Osteocyte (in vitro differentiated cells): ENCODE measurements at places on chromosomes 11 and 22. TPM values are rescaled to one million over a fixed set of nuclear protein-coding genes. Genes with fewer than 3 reads are reported as not detected.
A peak's percentile ranks its signal among the peaks of the same experiment; 100 is the strongest.

- no peak overlapping the region for H3K4me3 ChIP-seq
- no peak overlapping the region for H3K27ac ChIP-seq
- no peaks in the 10 kb centered on the region for H3K27me3 ChIP-seq
- DNase-seq, result no peak
- H3K4me1 ChIP-seq, result no peaks in the 10 kb centered on the region
Measured at GRCh38 chr11:105432241-105432995, 177.5 kb upstream of the GRIA4 start.

Gene BTG4
- total RNA-seq, result not detected in 2 replicates

Gene OR4D5
- total RNA-seq, result not detected in 2 replicates

DNA sequence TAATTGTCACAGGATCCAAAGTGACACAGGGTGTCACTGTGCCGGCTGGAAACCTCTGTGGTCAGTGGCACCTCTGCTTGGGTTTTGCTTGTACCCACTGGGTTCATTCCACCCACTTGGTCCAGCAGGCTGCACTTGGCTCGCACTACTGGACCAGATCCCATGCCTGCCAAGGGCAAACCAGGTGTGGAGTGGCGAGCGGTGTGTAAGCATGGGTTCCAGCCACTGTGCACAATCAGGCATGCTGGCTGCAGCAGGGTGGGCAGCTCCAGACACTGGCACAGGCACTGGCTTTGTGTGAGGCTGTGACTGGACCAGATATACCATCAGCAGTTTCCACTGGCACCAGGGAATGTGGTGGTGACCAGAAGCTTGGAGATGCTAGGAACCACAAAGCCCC, 261.4 kb downstream of the KCNA4 start:
- H3K36me3 ChIP-seq, result no peaks in the 10 kb centered on the region
- H3K4me1 ChIP-seq, result no peaks in the 10 kb centered on the region
- no peak overlapping the region for H3K27ac ChIP-seq
- H3K4me3 ChIP-seq, result no peak overlapping the region
- DNase-seq, result no peak

DNA sequence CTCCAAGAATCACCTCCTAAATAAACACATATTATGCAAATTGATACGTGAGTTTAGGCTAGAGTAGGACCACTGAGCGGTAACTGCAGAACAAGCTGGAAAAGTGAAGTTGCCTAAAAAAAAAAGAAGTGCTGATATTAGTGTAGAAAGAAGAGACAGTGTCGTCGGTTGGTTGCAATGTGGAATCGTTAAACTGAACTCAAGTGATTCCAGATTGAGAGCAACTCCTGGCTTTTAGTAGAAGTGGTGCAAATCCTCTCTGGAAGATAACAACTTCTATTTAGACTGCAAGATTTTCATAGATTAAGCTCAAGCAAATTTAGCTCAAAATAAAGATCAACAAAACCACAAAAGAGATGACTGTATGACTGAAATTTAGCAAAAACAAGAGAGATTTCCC, 97.0 kb upstream of the PGR start:
- H3K27ac ChIP-seq, result no peak overlapping the region
- DNase-seq, result no peak
- H3K4me3 ChIP-seq, result no peak overlapping the region
- H3K36me3 ChIP-seq, result no peaks in the 10 kb centered on the region

- peaks cover 7% of the 10 kb centered on the region for H3K4me1 ChIP-seq
- peaks cover under 1% of the 10 kb centered on the region for H3K36me3 ChIP-seq
- no peaks in the 10 kb centered on the region for H3K27me3 ChIP-seq
- DNase-seq, result no peak
- H3K4me3 ChIP-seq, result no peak overlapping the region
Measured at GRCh38 chr11:31656051-31656450, 146.5 kb downstream of the ELP4 start.

Gene CHRNA10
- total RNA-seq, result 0.94 and 1.1 TPM in 2 replicates

- peaks cover 3% of the 10 kb centered on the region for H3K36me3 ChIP-seq
- H3K27me3 ChIP-seq, result no peaks in the 10 kb centered on the region
- peaks cover 10% of the 10 kb centered on the region for H3K4me1 ChIP-seq
- no peak overlapping the region for H3K27ac ChIP-seq
- DNase-seq, result no peak
Measured at GRCh38 chr22:33785283-33785968, 134.8 kb downstream of the LARGE1 start.

Gene MMP7
- not detected in 2 replicates for total RNA-seq

GRCh38 chr11:109405671-109406070, 16.3 kb upstream of the C11orf87 start:
- H3K27ac ChIP-seq, result peak overlapping the region; percentile 44
- peaks cover 17% of the 10 kb centered on the region for H3K4me1 ChIP-seq
- DNase-seq, result no peak
- no peaks in the 10 kb centered on the region for H3K27me3 ChIP-seq

DNA sequence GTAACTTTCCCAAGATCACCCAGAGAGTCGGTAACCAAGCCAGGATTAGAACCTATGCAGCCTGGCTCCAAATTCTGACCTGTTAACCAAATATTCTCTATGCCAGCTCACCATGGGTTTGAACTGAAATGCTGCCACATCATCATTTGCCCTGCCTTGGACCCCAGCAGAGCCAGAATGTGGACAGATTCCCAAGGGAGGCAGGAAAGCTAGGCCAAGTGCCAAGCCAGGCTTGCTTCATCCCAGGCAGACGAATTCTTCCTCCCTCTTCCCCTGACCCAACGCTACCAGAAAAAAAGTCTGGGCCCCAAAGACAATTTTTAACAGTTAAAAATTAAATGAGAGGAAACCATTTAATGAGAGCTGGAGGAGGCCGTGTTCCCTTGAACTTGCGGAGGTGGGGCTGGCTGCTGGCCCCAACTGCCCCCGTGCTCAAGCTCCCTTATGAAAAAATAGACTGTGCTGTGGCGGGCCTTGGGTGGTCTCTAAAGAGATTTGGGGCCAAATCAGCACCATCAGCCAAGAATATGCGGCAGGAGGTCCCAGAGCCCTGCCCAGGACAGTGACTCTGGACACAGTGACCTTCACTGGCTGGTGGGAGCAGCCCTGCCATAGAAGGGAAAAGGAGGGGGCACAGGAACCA, 184.1 kb upstream of the SYT13 start:
- H3K27me3 ChIP-seq, result peaks cover 14% of the 10 kb centered on the region
- H3K4me3 ChIP-seq, result no peak overlapping the region
- H3K4me1 ChIP-seq, result peaks cover 8% of the 10 kb centered on the region
- no peak for DNase-seq
- H3K36me3 ChIP-seq, result no peaks in the 10 kb centered on the region

- no peaks in the 10 kb centered on the region for H3K36me3 ChIP-seq
- H3K27me3 ChIP-seq, result no peaks in the 10 kb centered on the region
- H3K27ac ChIP-seq, result no peak overlapping the region
- peak; percentile 75 for DNase-seq
- no peak overlapping the region for H3K4me3 ChIP-seq
Measured at GRCh38 chr11:133697603-133698180, 147.6 kb downstream of the SPATA19 start.

DNA sequence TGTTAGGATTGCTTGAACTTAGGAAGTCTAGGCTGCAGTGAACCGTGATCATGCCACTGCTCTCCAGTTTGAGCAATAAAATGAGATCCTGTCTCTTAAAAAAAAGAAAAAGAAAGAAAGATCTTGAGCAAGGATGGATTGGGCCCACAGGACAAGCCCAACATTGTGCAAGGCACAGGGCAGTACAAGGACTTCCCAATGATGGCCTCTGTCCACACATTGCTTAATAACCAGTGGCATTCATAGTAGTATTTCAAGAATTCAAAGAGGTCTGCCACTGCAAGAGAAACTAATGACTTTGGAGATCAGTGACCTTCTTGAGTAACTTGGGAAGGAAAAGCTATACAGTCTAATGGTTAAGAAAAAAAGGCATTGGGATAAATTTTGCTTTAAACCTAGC, 44.6 kb downstream of the SEZ6L start:
- no peak overlapping the region for H3K4me3 ChIP-seq
- H3K4me1 ChIP-seq, result no peaks in the 10 kb centered on the region
- H3K36me3 ChIP-seq, result no peaks in the 10 kb centered on the region
- no peak for DNase-seq
- H3K27me3 ChIP-seq, result peaks cover 9% of the 10 kb centered on the region

- no peaks in the 10 kb centered on the region for H3K27me3 ChIP-seq
- no peak for DNase-seq
- H3K36me3 ChIP-seq, result peaks cover 2% of the 10 kb centered on the region
- H3K4me1 ChIP-seq, result peaks cover 33% of the 10 kb centered on the region
Measured at GRCh38 chr11:46521961-46522681, 71.7 kb downstream of the AMBRA1 start.

DNA sequence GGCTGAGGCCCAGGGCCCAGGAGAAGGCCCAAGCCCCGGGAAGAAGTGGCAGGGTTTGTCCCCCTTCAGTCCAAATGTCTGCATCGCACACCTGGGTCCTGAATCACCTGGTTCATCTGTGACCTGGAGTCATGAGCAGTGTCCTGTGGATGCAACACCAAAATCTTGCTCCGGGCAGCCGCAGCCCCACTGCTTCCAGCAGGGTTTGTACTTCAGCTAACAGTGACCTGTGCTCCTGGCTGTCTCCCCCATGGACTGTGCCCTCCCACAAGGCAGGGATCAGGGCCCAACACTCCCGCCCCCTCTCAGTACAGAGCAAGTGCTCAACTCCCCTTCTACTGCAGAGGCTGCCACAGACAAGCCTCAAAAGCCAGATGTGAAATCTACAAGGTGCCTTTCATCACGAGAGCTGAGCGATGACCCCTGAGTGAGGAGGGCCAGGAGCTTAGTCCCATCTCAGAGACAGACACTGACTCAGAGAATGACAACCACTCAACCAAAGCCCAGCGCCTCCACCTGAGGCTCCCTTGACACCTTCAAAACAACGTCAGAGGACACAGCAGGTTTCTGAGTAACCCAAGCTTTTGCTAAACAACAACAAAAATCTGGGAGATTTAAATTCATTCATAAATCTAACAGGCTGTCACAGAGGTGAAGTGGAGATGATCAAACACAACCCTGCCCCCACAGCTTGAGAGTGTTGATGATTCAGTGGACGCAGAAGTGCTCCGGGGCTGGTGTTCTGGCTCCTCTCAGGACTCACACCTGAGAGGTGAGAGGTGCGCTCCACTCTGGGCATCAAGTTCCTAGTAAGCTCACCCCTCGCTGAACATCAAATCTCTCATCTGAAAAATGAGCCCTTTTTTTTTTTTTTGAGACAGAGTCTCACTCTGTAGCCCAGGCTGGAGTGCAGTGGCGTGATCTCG, 3.4 kb downstream of the KIAA0930 start:
- no peak for DNase-seq
- H3K27ac ChIP-seq, result no peak overlapping the region
- H3K4me1 ChIP-seq, result peaks cover 17% of the 10 kb centered on the region
- H3K36me3 ChIP-seq, result peaks cover 7% of the 10 kb centered on the region
- no peaks in the 10 kb centered on the region for H3K27me3 ChIP-seq
- H3K4me3 ChIP-seq, result no peak overlapping the region

- peaks cover 51% of the 10 kb centered on the region for H3K27me3 ChIP-seq
- H3K4me3 ChIP-seq, result no peak overlapping the region
- no peak overlapping the region for H3K27ac ChIP-seq
- no peak for DNase-seq
Measured at GRCh38 chr11:124101737-124102136, 13.5 kb upstream of the VWA5A start.

Gene NCF4
- total RNA-seq, result not detected in 2 replicates

- DNase-seq, result no peak
- H3K4me3 ChIP-seq, result peak overlapping the region; percentile 71
- H3K27me3 ChIP-seq, result peaks cover 42% of the 10 kb centered on the region
- H3K4me1 ChIP-seq, result peaks cover 40% of the 10 kb centered on the region
Measured at GRCh38 chr11:27720277-27720830, 20.1 kb upstream of the BDNF start.

GRCh38 chr11:66868082-66868725, 11.3 kb downstream of the LRFN4 start:
- H3K27me3 ChIP-seq, result no peaks in the 10 kb centered on the region
- peaks cover 12% of the 10 kb centered on the region for H3K36me3 ChIP-seq
- H3K4me1 ChIP-seq, result no peaks in the 10 kb centered on the region
- no peak overlapping the region for H3K27ac ChIP-seq
- no peak for DNase-seq

Gene FDXACB1
- total RNA-seq, result 1.9 and 2.5 TPM in 2 replicates

Gene MRGPRF
- total RNA-seq, result 7.0 and 8.4 TPM in 2 replicates

- DNase-seq, result no peak
- peaks cover 20% of the 10 kb centered on the region for H3K27me3 ChIP-seq
- peaks cover 5% of the 10 kb centered on the region for H3K4me1 ChIP-seq
- no peak overlapping the region for H3K27ac ChIP-seq
Measured at GRCh38 chr11:134815404-134815803, 403.4 kb upstream of the B3GAT1 start.

DNA sequence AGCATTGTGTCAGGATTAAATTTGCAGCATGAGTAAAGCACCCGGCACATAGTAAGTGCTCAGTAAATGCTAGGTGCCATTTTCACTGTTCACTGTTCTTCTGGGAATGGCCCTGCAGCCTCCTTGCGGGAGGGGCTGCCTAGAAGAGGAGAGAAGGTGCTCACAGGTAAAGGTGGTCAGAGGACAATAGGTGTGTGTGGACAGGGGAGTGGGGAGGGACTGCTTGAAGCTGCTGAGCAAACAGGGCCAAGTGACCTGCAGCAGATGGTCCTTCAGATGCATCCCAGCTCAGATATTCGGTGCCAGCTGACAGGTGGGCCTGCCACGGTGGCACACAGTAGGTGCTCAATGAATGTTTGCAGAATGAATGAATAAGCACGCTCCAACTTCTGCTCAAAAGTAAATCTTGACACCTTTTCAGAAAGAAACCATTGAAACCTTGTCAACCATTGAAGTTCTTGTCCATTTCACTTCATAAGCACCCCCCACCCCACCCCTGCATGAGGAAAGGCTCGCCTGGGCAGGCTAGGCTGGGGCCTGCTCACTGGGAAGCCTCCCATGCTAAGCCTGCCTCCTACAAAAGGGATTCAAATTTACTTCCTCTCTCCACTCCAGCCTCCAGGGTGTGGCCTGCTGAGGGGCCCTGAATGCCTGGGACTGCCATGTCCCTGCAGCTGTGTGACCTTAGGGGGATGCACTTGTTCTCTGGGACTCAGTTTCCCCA, 1.6 kb downstream of the KIAA0930 start:
- peaks cover 17% of the 10 kb centered on the region for H3K4me1 ChIP-seq
- H3K27me3 ChIP-seq, result no peaks in the 10 kb centered on the region
- H3K36me3 ChIP-seq, result peaks cover 6% of the 10 kb centered on the region
- peak overlapping the region; percentile 91 for H3K4me3 ChIP-seq
- no peak overlapping the region for H3K27ac ChIP-seq

DNA sequence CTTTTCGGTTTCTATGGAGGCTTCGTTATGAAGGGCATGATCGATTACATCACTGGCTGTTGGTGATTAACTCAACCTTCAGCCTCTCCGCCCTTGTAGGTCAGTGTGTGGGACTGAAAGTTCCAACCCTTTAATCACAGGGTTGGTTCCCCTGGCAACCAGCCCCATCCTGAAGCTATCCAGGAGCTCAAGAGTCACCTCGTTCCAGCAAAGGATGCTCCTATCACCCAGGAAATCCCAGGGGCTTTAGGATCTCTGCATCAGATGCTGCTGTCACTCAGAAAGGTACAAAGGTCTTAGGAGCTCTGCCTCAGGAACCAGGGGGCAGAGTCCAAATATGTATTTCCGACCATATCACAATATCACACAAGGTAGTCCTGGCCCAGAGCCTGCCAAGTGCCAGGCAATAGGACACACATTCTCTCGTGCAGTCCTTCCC, 123.5 kb upstream of the PARVA start:
- no peak for DNase-seq
- H3K4me1 ChIP-seq, result peaks cover 1% of the 10 kb centered on the region
- H3K27ac ChIP-seq, result no peak overlapping the region
- H3K36me3 ChIP-seq, result no peaks in the 10 kb centered on the region
- no peaks in the 10 kb centered on the region for H3K27me3 ChIP-seq

GRCh38 chr11:63583357-63583677, 20.1 kb upstream of the PLAAT2 start:
- H3K27me3 ChIP-seq, result no peaks in the 10 kb centered on the region
- H3K27ac ChIP-seq, result no peak overlapping the region
- no peaks in the 10 kb centered on the region for H3K4me1 ChIP-seq
- no peak overlapping the region for H3K4me3 ChIP-seq
- H3K36me3 ChIP-seq, result peaks cover 26% of the 10 kb centered on the region
- no peak for DNase-seq
